ENCODE measurements at places on chromosomes 12 and 14.
A peak's percentile ranks its signal among the peaks of the same experiment; 100 is the strongest.

DNA sequence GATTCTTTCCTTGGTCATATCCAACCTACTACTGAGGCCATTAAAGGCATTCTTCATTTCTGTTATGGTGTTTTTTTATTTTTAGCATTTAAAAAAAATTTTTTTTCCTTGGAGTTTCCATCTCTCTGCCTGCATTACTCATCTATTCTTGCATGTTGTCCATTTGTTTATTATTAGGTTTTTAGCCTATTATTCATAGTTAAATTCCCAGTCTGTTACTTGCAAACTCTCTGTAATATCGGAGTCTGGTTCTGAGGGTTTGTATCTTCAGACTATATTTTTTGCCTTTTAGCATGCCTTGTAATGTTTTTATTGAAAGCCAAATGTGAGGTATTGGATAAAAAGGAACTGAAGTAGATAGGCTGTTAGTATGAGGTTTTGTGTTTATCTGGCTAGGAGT lies 284.3 kb downstream of the FUT8 start:
- no peak for DNase-seq

- DNase-seq, result peak; percentile 10
These were observed 657 bp downstream of the PEBP1 start for GRCh38 chr12:118136559-118137003.

- DNase-seq, result no peak
These were observed 145.1 kb downstream of the KIF26A start for GRCh38 chr14:104283197-104284106.

- no peak for DNase-seq
These were observed 12.9 kb downstream of the BCL2L14 start for GRCh38 chr12:12083688-12084087.

- no peak for DNase-seq
These were observed 58.0 kb upstream of the CDKN3 start for GRCh38 chr14:54338696-54339317.

DNA sequence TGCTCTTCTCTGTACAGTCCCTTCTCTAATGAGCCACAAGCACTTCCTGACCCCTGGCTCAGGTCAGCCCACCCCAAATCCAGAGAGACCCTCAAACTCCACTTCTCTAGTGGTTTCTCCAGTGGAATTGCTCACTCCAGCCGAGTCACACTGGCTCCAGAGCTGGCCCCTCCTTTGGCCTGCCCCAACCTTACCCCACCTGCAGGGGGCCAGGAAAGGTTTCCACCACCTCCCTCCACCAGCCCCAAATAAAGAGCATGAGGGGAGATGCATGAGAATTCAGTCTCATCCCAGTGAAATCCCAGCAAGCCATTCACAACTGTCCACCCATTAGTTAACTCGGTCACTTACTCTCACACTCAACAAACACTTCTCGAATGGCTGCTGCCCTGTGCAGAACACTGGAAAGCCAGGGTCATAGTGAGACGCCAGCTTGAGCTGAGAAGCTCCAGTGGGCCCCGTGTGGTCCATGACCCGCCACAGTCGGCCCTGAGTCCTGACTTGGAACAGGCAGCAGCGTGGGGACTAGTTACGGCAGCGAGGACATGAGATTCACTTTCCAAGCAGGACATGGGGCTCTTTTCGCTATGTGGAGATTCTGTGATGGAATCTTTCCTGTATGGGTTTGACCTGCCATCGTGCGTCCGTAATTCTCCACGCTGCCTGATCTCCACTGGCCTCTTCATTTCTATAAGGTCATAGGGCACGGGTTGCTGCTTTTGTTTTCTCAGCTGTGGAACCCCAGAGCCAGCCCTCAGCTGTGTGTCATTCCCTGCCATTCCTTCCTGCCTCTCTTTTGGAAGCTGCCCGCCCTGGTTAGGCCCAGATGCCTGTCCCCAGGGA lies 44.2 kb downstream of the SLC6A12 start:
- no peak for DNase-seq

DNA sequence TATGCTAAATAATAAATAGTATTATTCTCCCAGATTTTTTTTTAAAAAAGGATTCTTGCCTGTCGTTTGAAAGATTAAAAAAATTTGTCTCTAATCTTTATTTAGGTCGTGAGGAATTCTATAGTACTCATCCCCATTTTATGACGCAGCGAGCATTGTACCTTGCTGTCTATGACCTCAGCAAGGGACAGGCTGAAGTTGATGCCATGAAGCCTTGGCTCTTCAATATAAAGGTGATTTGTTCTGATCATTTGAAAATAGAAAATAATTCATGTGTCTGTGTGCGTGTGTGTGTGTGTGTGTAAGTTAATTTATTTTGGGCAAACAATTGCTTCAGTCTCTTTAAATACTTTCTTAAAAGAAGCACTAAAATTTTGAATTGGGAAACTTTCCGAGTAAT lies 84.2 kb downstream of the LRRK2 start:
- DNase-seq, result no peak

- peak; percentile 48 for DNase-seq
These were observed 11.0 kb downstream of the C12orf76 start for GRCh38 chr12:110037315-110037714.

DNA sequence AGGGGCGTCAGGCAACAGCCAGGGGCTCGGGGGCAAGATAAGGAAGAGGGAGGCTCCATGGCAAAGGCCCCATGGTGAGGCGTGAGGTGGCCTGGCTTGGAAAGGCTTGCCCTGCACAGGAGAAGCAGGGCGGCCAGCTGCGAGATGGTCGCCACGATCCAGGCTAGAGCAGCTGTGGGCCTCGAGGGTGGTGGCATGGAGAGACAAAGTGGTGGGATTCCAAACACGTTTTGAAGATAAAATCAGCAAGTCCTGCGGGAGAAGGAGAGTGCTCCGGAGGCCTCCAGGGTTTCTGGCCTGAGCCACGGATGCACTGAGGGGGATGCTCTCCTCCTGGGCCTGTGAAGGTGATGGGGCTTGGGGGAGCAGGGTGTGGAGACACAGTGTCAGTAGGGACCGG lies 20.5 kb upstream of the DLK1 start:
- DNase-seq, result no peak

DNA sequence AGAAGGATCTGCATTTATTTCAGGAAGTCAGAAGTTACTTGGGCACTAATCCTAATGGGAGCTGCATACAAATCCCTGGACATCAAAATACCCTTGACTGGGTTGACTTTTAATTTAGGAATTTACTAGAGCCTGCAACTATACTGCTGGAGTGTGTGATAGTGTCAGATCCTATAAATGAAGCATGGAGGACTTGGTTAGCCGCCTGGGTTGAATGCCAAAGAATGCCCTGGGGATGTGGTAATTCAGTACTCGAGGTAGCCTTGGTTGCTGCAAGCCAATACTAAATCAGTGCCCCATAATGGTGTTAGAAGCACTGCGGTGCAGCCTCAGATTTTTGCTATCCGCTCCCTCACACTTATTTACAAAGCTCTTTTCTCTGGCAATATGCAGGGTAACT lies 184.9 kb downstream of the CAPZA3 start:
- DNase-seq, result no peak

Measured in hippocampal formation (tissue), 2 donors.